Progenitor cell of endocrine pancreas (in vitro differentiated cells): ENCODE measurements at places on chromosomes 7 and 10.

GRCh38 chr10:87664276-87664701, 4.6 kb downstream of the PAPSS2 start:
- no peak for DNase-seq

DNA sequence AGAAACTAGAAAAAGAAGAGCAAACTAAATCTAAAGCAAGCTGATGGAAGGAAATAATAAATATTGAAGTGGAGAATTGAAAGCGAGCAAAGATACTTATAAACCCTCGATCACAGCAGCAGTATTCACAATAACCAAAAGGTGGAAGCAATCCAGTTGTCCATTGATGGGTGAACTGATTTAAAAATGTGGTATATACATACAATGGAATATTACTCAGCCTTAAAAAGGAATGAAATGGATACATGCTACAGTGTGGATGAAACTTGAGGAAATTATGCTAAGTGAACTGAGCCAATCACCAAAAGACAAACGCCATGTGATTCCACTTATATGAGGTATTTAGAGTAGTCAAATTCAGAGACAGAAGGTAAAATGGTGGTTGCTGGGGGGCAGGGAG, 17.5 kb downstream of the ZCCHC24 start:
- DNase-seq, result no peak

DNA sequence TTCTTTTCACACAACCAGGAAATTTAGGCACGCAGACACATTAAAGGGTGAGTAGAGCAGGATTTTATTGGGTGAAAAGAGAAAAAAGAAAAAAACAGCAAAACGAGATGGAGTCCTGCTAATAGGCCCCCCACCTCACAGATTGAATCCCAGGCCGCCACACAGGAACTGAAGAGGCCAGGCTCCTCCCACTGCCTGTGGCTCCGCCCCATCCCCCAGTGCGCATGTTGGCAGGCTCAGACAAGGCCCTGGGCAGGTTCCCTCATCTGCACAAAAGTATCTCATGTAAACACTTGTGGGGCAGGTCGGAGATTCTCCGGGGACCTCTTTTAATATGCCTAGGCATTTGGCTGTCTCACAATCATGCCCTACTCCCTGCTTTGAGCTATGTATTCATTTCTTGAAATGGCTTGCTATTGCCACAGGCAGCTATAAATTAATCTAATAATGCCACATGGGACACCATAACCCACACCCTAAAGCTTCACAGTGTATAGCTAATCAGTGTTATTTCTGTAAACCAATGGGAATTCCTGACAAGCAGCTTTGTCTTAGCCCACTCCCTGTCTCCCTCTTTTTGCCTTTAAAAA, 76.2 kb upstream of the KIF5B start:
- DNase-seq, result no peak

DNA sequence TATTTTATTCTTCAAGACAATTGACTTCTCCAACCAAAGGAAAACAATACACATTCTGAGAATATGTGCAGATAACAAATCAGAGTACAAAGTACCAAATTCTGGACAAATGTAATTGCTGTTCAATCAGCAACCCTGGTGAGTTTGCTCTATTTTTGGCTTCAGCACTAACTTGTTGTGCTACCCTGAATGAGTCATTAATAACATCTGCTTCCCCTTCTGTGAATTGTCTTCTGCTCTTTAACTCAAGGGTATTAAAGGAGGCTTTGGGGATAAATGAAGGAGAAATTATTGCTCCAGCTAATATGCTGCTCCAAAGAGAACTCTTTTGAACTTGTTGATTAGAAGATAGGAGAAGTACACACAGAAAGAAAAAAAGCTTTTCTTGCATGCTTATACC, 459.3 kb downstream of the HTR7 start:
- no peak for DNase-seq

DNA sequence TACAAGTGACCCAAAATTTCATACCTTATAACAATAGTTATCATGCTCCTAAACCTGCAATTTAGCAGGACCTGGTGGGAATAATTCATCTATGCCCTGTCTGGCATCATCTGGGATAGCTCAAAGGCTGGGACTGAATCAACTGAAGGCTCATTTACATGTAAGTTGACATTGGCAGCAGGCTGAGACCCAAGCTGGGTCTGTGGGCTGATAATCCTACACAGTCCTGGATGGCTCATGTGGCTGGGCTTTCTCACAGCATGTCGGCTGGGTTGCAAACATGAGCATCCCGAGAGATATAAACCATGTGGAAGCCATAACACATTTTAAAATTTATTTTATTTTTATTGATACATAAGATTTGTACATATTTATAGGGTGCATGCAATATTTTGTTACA, 19.5 kb upstream of the ABCB5 start:
- no peak for DNase-seq

GRCh38 chr10:51729822-51730555, 30.6 kb upstream of the CSTF2T start:
- no peak for DNase-seq

GRCh38 chr7:135855846-135856245, 107.2 kb upstream of the FAM180A start:
- DNase-seq, result no peak

GRCh38 chr10:76577455-76577854, 1060.2 kb downstream of the KCNMA1 start:
- DNase-seq, result no peak

DNA sequence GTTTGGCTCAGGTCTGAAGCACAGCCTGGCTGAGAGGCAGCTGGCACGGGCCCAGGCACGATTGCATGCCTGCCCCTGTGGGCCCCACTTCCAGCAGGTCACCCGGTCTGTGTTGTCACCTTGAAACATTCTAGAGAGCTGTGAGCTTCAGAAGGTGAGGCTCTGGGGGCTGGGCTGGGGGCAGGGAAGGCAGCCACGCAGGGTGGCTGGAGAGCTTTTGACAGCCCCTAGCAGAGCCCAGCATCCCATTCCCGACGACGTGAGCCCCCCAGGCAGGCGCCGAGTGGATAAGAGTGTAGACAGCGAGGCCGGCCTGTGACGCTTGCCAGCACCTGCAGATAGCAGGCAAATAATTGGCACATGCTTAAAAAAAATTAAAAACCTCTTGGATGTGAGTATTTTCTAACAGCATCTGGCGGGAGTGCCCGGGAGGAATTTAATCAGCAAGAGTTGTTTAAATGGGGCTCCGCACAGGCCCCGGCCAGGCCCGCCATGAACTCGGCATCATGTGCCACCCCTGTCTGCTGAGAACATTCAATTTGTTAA, 212.0 kb upstream of the TBX20 start:
- DNase-seq, result no peak

- peak; percentile 59 for DNase-seq
Measured at GRCh38 chr7:34320926-34321661, 336.9 kb upstream of the NPSR1 start.

DNA sequence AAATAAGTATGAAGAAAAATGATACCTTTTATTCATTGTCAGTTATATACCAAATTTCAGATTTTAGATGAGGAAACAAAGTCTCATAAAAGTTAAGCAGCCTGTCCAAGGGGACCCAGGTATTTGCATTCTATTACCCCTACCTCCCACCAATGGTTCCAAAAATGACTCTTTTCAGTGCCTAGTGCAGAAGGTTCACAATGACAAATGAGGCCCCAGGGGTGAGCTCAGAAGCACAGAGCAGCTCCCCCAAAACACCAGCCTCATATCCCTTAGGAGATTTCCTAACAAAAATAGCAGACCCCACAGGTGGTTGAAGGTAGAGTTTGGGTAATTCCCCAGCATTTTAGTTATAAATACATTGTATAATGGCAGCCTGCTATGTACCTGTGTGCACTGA, 168.6 kb downstream of the REEP3 start:
- no peak for DNase-seq

- no peak for DNase-seq
Measured at GRCh38 chr7:49866910-49867309, 93.5 kb downstream of the VWC2 start.

GRCh38 chr7:92161271-92161670, 17.7 kb downstream of the LRRD1 start:
- no peak for DNase-seq

DNA sequence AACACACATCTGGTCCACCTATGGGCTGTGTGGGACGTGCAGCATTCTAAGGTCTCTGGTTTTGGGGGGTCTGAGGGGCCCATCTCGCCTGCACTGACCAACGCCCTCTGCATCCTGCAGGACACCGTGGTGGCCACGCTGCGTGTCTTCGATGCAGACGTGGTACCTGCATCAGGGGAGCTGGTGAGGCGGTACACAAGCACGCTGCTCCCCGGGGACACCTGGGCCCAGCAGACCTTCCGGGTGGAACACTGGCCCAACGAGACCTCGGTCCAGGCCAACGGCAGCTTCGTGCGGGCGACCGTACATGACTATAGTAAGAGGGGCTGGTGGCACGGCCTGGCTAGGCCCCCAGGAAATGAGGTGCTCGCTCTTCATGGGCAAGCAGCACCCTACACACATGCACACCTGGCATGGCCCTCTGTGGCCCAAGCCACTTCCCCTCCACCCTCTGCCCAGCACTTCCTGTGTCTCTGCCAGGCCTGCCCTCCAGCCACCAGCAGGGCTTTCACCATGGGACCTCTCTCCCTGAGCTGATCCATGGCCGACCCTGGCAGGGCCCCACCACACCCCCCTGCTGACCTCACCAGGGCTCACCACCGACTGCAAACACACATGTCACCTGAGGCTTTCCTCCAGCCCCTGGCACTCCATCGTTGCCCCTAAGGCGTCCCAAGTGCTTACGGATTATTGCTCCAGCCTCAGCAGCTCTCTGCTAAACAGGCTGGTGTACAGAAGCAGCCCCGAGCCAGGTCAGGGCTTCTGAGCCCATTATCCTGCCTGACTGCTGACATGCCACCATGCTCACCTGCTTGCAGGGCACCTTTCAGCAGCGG, 29.6 kb downstream of the RET start:
- no peak for DNase-seq

DNA sequence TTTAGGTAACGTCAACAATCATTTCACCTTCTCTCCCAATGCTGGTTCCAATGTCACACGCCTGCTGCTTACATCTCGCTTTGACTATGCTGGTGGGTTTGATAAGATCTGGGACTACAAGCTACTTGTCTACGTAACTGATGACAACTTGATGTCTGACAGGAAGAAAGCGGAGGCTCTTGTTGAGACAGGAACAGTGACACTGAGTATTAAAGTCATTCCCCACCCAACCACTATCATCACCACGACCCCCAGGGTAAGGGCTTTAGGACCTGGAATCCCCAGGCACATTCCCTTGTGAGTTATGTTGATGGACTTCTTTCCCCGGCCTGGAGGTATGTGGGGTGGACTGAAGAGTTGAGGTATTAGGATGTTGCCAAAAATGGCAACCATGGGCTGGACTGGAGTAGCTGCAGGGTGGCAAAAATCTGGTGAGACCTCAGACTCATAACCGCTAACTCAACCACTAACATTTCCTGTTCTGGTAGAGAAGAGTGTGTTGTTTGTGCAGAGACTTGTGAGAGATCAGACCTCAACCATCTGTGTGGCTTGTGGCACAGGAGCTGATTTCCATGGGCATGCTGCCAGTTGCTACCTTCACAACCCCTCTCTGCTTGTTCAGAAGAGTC, 59.2 kb downstream of the CDHR3 start:
- no peak for DNase-seq

DNA sequence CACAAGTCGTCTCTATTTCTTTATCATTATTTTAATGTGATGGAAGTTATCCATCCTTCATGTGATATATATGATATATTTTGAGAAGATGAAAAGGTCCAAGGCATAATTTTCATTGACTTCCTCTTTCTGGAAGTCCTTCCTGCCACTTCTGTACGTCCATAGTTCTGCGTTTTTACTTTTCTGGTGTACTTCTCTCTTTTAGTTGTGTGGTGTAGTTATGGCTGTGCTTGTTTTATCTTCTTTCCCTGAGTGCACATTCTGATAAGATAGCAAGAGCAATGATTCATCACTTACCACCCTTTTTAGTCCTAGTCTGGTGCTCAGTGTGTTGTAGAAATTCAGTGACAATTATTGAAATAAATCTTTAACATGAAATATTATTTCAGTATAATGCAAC, 231.3 kb upstream of the FERD3L start:
- DNase-seq, result no peak

DNA sequence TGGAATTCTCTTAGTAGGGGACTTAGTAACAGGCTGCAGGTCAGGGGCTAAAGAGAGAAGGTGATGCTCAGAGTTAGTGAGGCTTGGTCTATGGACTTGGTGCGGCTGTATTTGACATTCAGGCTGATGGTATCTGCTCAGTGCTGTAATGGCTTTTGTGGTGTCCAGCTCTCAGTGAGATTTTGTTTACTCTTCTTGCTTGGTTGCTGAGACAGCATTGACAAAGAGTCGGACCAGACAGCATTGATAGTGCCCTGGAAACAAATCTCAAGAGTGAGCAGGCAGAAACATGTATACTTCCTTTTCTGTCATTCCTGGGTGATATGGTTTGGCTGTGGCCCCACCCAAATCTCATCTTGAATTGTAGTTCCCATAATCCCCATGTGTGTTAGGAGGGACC, 202.0 kb downstream of the STK31 start:
- DNase-seq, result no peak

DNA sequence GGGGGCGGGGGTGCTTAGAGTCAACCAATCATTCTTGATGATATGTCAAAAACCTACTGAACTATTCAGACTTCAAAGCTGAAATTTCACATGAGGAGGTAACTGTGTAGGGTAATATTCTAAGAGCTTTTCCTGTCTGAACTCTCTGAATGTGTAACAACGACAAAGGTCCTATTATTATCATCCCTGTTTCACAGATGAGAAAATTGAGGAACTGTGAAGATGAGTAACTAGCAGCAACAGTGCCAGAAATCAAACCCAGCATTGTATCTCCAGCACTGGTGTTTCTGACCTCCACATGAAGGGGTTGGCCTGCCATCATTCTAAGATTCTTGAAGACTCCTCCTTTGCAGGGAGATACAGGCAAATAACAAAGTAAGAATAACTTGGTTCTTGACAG, 294.7 kb upstream of the AOAH start:
- DNase-seq, result no peak

DNA sequence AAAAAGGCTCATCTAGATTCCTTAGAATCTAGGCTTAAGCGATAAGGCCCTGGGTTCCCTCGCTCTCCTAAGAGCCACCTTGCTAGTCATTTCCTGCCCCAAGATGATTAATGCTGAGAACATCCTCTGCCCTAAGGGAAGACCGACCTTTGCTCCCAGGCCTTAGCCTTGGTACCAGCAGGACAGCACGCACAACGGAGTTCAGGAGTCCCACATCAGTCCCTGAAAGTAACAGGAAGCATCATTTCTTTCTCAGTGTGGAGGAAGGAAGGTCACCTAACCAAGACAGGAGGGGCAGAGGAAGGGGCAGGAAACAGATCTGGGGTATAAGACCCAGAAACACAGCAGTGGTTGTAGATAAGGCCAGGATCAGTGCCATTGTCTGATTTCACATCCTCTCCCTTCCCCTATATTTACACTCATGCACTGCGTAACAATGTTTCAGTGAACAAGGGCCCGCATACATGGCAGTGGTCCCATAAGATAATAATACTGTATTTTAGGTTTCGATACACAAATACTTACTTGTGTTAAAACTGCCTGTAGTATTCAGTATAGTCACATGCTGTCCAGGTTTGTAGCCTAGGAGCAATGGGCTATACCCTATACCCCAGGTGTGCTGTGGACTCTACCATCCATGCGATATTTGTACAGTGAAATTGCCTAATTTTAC, 8.1 kb upstream of the FAM107B start:
- DNase-seq, result no peak

- DNase-seq, result no peak
Measured at GRCh38 chr10:109274681-109275080, 648.6 kb downstream of the XPNPEP1 start.

- DNase-seq, result no peak
Measured at GRCh38 chr7:77430927-77431326, 14.8 kb upstream of the GSAP start.
